Hepatocyte (in vitro differentiated cells): ENCODE measurements at places on chromosomes 7 and 10.

- no peak for DNase-seq
These were observed 42.4 kb downstream of the PROSER2 start for GRCh38 chr10:11865561-11865960.

DNA sequence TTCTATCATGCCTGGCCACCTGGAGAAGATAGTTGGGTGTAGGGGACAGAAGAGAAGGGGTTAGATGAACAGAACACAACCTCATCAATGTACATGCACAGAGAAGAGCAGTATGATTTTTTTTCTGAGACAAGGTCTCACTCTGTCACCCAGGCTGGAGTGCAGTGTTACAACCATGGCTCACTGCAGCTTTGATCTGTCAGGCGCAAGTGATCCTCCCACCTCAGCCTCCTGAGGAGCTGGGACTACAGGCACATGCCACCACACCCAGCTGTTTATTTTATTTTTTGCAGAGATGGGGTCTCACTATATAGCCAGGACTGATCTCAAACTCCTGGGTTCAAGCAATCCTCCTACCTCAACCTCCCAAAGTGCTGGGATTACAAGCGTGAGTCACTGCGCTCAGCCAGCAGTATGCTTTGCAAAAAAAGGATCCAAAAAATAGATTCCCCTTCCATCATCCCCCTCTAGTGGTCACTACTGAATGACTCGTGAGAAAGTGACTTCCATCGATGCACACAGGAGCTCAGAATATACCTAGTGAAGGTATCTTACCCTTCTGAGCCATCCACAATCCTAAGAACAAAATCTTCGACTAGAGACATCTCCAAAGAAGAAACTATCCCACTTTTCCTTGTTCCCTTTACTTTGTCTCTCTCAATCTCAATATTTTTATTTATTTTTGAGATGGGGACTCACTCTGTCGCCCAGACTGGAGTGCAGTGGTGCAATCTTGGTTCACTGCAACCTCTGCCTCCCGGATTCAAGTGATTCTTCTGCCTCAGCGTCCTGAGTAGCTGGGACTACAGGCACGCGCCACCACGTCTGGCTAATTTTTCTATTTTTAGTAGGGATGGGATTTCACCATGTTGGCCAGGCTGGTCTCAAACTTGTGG is 21.0 kb downstream of the ZCWPW1 start:
- peak; percentile 73 for DNase-seq

GRCh38 chr10:115981081-115981480 is 291.9 kb downstream of the GFRA1 start:
- no peak for DNase-seq

- DNase-seq = peak; percentile 12
These were observed 68.1 kb upstream of the RNF148 start for GRCh38 chr7:122770686-122771335.

GRCh38 chr10:87506956-87507355 is 2.3 kb downstream of the MINPP1 start:
- no peak for DNase-seq

GRCh38 chr7:99142727-99143520 is 984 bp downstream of the SMURF1 start:
- DNase-seq = peak; percentile 98

DNA sequence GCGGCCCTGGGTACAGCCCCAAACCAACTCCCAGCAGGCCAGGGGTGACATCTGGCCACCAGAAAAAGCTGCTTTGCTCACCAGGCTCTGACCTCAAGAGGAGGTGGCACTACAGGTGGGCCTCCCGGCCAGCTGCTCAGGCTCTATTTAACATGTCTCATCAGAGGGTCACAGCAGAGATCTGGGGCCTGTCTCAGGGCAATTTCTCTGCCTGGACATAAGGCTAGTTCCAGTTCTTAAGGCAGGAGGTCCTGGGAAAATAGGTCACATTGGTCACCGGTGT is 88.6 kb downstream of the GFRA1 start:
- no peak for DNase-seq

- DNase-seq = peak; percentile 61
These were observed 99.5 kb downstream of the HIP1 start for GRCh38 chr7:75639071-75639885.

DNA sequence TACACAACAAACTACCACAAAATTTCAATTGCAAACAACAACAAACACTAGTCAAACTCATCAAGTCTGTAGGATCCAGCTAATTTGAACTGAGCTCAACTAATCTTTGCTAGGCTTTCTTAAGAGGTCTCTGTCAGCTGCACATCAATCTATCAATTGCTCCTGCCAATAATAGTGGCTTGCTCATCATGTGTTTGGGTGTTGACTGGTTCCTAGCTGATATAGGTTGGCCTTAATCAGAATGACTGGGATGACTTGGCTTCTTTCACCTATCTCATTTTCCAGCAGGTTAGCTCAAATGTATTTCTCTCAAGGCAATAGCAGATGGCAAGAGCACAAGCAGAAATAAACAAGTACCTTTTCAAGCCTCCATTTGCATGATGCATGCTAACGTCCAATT is 370.3 kb upstream of the NFE2L3 start:
- DNase-seq = no peak

- DNase-seq = no peak
These were observed 119.3 kb upstream of the CACNA2D1 start for GRCh38 chr7:82562716-82563404.

GRCh38 chr10:117134056-117134305 is 4.1 kb downstream of the VAX1 start:
- DNase-seq = no peak

GRCh38 chr7:7720750-7721621 is 2.6 kb upstream of the RPA3 start:
- no peak for DNase-seq

GRCh38 chr10:7593063-7593462 is 73.7 kb downstream of the ITIH5 start:
- no peak for DNase-seq

DNA sequence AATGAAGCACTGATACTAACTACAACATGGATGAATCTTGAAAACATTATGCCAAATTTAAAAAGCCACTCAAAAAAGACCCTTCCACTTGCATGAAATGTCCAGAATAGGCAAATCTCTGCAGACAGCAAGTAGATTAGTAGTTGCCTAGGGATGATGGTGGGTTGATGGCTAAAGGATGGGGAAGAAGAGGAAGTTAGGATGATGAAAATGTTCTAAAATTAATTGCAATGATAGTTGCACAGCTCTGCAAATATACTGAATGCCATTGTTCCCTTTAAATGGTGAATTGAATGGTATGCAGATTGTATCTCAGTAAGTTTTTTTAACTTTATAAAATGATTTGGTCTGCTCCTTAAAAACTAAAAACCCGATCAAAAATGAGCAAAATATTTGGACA is 7.3 kb upstream of the LIPA start:
- DNase-seq = no peak

DNA sequence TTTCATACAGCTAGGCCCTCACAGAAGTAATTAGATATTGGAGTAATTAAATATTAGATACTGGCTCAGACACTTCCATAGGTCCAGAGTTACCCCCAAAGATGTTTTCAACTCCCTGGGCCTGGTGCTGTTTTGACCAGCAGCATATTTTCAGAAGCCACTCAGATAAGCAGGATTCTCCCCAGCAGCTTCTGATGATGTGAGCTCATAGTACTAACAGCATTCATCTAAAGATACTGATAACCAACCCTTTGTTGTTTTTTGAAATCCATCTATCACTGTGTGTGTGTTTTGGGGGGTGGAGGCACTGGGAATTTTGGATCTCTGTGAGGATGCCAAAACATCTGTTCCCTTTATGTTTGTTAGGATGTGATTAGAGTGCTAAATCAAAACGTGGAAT is 52.7 kb downstream of the VPS50 start:
- DNase-seq = no peak

DNA sequence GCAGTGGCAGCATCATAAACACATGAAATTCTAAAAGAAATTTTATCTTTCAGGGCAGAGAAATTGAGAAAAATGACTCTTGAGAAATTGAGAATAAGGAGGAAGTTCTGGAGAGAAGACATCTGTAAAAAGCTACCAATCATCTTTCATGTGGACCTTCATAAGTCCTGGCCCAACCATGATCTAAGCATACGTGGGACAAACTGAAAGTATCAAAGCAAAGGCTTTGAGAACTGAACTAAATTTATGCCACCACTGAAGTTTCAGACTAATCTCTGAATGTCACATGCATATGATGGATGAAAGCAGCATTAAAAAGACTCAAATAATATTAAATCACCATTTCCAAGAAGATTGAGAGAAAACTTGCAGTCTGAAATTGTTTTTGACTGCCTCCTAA is 1502.8 kb upstream of the LRRTM3 start:
- no peak for DNase-seq

DNA sequence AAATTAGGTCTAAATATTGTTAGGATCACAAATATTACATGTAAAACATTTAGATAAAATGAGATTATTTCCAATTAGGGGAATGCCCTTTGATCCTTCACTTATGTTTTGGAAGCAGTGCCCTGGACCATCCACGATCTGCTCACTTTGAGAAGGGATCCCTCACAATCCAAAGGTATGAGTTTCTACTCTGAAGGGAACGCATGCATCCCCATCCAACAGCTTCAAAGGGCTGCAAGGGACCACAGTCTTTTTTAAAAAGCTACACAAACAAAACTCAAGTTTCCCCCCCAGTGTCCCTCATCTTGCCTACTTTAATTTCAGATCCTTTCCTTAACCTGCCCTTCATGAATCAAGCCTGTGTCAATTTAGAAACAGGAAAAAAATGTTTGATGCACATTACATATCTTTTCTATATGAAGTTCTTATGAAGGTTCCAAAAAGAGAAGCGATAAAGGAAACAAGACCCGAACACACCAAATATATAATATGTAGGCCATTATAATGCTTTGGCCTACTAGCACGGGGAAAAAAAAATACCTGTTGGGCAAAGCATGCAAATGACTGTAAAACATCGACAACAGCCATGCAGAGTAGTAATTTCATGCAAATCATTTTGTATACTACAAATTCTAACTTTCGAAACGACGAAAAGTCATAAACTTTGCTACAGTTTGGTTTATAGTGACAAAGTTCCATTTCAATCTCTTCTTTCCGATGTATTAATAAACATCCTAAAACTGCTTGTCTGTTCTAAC is 2.0 kb downstream of the EIF3A start:
- no peak for DNase-seq

GRCh38 chr7:50362712-50363282 is 58.3 kb downstream of the IKZF1 start:
- DNase-seq = no peak

- no peak for DNase-seq
These were observed 184.1 kb downstream of the ELFN1 start for GRCh38 chr7:1853986-1854865.

DNA sequence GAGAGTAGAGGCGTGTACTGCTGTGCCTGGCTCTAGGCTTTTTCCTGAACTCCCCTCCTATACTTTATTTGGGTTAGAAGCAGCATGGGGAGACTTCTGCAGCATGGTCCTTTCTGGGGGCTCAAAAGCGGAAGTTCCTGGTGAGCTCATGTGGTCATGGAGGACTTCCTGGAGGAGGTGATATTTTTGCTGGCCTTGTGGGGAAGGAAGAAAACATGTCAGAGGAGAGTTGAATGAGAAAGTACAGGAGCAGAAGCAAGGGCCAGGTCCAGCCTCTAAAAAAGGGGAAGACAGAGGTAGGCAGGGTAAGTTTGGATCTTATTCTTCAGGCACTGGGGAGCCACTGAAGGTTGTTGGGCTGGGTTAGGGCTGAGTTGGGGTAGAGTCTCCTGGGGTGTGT is 45.5 kb downstream of the CASTOR2 start:
- DNase-seq = no peak

DNA sequence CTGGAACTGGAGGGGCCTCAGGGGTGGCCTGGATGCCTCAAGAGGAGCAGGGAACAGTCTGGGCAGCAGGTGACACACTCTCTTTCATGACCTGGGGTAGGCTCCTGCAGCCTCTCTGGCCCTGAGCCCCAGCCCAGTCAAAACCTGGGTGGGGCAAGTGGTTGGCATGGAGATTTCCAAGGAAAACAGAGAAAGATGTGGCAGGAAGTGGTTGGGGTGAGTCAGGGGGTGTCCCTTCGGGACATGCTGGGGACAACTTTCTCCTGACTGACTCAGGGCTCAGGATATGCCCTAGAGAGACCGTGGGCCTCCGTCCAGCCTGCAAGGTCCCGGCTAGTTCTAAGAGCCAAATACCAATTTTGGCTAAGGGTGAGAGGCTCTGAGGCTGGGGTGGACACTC is 2.9 kb downstream of the AQP1 start:
- no peak for DNase-seq
